Fibroblast of upper back skin (primary cell): ENCODE measurements at places on chromosomes 1 and 21.
A peak's percentile ranks its signal among the peaks of the same experiment; 100 is the strongest.

DNA sequence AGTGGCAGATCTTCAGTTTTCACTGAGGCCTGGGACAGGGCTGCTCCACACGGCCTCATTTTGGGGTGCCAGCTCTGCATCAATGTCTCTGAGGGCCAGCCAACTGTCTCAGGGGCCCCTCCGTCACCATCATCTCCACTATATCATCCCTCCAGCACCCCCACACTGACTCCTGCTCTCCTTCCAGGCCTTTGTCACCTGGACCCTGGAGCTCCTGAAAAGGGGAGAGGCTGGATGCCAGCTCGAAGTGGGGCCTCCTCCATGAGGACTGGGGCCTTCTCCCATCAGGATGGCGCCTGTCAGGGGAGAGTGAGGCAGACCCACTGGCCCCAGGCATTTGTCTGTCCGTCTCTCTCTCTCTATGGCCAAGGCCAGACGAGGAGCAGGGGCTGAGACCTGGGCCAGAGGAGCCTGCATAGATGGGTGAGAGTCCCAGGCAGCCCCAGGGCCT lies 44.7 kb upstream of the LRP8 start:
- DNase-seq: no peak

DNA sequence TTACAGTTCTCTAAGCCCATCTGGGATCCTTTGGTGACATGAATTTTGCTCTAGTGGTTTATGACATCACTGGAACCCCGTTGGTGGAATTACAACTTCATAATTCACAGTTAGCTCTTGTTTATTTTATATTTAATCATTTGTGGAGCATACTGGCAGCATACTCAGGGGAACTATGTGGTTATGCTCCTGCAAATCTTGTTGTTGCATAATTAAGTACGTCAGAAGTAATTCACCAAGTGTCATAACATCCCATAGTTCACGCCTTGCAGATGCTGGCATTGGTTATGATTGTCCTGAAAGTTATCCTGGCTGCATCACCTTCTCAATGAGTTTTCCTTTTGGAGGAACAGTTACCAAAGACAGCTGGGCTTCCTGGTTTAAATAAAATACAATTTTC lies 16.5 kb downstream of the PRRX1 start:
- peak; percentile 77 for DNase-seq

DNA sequence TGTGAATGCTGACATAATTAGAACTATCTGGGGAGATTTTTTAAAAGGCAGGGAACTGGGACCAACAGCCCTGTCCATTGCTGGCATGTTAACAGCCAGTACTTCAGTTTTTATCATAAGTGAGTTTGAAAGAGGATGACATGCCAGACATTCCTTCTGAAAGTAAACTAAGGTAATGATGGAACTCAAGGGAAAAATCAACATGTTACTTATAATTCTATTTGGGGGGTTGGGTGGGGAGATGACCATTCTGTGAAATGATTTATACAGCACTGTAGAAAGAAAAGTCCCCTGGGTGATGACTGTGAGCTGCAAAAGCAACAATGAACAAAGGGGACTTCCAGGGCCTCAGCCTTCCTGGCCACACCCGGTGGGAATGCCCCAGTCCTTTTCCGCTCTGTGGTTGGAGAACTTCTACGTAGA lies 5.4 kb upstream of the LAMC2 start:
- peak; percentile 92 for DNase-seq

DNA sequence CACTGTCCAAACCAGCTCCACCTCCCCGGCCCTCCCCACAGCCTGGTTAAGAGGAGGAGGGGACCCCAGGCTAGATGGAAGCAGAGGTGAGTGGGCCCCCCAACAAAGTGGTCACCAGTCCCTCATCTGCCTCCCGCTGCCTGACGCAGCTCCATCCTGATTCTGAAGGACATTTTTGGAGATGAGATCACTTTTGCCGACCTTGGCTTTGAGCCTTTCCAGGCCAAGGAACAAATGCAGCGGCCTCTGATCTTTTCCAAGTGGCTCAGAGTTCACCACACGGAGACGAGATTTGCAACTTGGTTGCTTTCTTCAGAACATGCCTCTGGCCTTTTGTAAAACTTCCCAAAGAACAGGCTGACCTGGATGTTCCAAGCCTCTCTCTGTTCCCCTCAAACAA lies 223.1 kb downstream of the NPHP4 start:
- DNase-seq: no peak

GRCh38 chr1:63921359-63921758 lies 147.5 kb downstream of the ROR1 start:
- no peak for DNase-seq

GRCh38 chr1:207890136-207890738 lies 20.7 kb downstream of the CD34 start:
- peak; percentile 89 for DNase-seq

DNA sequence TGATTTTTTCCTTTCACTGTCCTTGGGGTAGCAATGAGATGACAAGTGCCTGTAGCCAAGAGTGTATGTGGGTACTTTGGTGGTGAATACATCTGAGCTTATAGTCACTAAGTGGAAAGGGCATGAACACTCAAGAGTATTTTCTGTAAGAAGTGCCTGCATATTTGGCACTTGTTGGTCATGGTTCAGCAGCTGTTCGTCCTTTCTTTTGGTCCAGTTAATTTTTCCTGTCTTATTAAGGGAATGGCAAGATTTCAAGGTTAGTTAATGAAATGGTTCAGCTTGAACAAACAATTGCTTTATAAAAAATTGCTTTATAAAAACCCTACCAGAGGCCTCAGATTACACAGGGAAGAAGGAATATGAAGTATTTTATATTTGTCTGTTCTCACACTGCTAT lies 48.6 kb upstream of the GPR52 start:
- DNase-seq: no peak

GRCh38 chr21:36388835-36389234 lies 3.6 kb downstream of the CHAF1B start:
- DNase-seq: peak; percentile 53

- DNase-seq: no peak
These were observed 24.5 kb downstream of the ROR1 start for GRCh38 chr1:63798284-63798683.

DNA sequence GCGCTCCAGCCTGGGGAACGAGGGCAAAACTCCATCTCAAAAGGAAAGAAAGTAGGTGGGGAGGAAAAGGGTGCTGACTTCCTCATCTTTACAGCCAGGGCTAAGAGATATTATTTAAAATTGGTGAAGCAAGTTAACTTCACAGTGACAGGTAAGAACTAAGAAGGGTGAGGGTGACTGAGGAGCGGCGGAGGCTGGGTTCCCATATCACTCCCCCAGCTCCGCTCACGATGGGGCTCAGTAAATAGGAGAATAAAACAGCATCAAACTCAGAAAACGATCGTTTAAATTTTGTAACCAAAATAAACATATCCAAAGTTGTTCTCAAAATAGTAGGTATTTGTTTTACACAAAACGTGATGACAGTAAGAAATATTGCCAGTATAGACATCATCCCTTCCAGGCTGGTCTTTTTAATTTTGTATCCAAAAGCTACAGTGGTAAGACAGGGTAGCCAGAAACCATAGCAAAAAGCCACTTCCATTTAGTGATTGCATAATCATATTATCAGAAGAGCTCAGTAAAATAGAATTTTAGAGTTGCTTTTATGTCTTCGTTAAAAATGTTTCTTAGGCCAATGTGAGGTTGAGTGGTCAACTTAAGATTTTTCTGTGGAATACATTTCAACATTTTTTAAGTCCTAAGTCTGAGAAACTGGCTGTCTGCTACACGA lies 26.2 kb upstream of the ADARB1 start:
- DNase-seq: no peak
